Sigmoid colon (tissue), 7 donors: ENCODE measurements at places on chromosomes 16 and 17.
A peak's percentile ranks its signal among the peaks of the same experiment; 100 is the strongest.

- DNase-seq: no peak
Observed at GRCh38 chr17:48530887-48531272, at the start of gene HOXB1. Gene HOXB1 (minus strand): TSS chr17:48531011. CDS start chr17:48530904, 107 bp downstream.

GRCh38 chr17:74464730-74465377, 1.6 kb upstream of the CD300A start:
- DNase-seq: no peak

- no peak for DNase-seq
Observed at GRCh38 chr17:60676758-60677307, 818 bp upstream of the BCAS3 start.

GRCh38 chr16:70520612-70521297, 2.6 kb downstream of the COG4 start:
- no peak for DNase-seq

DNA sequence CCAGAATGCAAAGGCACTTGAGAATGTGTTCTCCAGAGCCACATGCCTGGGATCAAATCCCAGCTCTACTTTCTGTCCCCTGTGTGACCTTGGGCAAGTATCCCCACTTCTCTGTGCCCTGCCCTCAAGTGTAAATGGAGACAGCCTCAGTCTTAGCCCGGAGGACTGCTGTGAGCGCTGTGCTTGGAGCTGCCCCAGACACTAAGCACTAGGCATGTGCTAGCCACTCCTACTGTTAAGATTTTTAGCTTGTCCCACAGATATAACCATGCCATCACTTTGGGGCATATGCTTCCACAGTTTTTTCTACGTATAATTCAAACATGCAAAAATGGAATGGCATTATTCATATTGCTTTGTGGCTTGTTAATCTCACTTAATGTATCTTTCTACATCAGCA, 29.4 kb downstream of the TMEM11 start:
- DNase-seq: no peak

DNA sequence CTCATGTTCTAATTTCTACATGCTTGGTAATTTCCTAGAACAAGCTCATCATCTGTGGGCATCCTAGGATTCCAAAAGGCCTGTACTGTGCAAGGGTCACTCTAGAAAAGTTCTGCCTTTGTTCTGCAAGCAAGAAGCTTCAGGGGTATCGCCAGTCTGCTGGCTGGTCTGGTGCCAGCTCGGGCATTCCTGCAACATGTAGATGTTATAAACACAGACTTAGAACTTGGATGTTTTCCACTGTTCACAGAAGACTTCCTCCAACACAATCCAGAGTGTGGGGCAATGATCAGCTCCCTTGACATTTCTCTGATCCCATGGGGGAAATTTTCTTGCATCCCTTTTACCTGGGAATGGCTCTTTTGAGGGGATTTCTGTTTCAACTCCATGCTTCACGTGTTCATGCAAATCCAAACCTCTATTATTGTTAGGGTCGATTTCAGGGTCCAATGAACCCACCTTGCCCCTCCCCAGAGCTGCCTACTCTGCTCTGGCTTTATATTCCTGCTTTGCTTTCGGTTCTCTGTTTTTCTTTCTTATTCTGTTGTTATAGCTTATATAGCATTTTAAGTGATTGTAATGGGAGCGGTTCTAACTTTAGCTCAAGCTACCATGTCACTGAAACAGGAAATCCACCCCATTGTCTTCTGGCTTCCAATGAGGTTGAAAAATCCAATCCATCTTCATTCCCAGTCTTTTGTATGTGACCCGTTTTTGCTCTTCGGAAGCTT, 25.3 kb downstream of the UBE2O start:
- no peak for DNase-seq

GRCh38 chr16:54216268-54216667, 70.3 kb downstream of the IRX3 start:
- DNase-seq: peak; percentile 68

DNA sequence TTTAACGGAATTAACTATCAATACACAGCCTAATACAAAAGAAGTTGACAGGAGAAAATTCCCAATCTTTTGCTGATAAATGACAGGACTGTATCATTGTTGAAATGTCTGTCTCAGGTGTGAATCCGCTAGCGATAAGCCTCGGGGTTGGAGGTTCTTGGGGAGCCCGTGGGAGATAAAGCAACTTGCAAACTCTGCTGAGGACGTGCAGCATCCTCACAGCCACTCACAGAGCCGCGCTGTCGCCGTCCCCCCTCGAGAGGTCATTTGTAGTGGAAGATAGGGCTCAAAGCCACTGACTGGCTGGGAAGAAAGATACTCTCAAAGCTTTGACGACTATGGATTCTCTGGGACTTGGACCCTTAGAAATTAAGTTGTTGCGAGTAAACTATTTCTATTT, 17.0 kb downstream of the MAP1LC3B start:
- peak; percentile 25 for DNase-seq

DNA sequence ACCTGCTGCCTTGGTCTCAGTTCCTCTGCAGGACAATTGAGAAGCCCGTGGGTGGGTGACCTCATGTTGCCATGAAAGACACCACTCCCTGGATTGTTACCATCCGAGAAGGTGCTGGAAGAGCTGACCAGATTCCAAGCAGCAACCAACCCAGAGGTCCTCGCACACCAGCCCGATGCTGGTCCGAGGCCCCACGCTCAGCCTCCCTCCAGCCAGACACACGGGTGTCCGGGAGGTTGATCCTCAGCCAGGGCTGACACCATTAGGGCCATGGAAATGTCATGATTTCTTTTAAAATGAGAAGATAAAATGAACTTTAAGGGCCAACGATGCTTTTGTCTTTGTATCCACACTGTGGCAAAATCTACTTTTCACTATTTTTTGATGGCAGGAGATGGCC, 242.3 kb downstream of the RBFOX3 start:
- DNase-seq: no peak

GRCh38 chr17:42248351-42249179, 27.6 kb downstream of the STAT5B start:
- peak; percentile 95 for DNase-seq

DNA sequence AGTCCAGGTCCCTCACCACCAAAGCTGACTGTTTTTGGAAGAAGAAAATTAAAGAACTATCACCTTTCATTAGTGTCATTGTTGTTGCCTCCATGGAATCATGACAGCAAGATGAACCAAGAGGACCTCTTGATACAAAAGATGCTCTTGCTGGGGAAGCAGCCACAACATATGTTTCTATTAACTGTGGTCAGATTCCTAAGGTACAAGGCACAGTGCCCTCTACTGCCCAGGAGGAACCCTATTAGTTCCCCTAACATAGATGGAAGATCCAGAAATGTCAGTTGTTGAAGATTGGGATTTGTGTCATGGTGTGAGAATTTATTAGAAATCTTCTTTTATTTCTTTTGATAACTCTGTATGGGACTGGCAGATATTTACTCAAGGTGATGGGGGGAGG, 188.2 kb upstream of the ANKFN1 start:
- no peak for DNase-seq

DNA sequence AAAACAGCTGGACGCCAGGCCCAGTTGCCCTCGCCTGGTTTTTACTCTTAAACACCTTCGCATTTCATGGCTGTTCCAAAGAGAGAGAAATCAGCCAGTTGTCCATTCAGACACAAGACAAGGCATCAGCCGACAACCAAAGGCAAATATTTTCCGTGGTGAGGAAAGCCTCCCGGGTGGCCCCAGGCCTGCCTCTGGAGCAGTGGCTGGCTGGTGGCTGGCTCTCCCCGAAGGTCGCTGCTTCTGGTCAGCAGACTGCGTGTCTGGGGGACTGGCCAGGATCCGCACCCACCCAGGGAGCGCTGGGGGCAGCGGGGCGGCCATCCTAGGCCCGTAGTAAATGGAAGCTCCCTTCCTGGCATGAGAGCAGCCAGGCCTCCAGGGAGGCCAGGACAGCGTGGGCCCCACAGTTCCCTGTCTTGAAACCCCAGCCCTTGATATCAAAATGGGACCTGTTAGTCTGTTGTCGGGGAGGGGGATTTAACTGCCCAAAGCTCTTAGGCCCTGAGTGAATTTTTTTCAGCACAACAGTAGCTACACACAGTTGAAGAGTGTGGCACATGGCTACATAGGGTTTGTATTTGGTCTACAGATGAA, 57.7 kb downstream of the SREBF1 start:
- no peak for DNase-seq

DNA sequence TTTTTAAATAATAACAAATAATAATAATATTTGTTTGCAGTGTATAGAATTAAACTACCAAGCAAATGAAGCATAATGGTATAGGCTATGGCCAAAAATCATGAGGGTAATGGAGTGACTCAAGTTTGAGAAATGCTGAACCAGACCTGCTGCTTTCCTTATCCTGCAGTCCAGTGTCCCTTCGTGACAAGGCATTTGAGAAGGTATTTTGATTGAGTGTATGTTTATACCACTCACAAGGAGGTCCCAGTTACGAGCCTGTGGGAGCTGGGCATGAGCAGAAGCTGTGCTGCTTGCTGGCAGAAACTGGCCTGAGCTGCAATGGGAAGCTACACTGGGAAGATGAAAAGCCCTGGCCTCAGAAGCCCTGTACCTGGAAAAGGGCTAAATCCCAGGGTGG, 50.3 kb downstream of the GNAO1 start:
- no peak for DNase-seq

DNA sequence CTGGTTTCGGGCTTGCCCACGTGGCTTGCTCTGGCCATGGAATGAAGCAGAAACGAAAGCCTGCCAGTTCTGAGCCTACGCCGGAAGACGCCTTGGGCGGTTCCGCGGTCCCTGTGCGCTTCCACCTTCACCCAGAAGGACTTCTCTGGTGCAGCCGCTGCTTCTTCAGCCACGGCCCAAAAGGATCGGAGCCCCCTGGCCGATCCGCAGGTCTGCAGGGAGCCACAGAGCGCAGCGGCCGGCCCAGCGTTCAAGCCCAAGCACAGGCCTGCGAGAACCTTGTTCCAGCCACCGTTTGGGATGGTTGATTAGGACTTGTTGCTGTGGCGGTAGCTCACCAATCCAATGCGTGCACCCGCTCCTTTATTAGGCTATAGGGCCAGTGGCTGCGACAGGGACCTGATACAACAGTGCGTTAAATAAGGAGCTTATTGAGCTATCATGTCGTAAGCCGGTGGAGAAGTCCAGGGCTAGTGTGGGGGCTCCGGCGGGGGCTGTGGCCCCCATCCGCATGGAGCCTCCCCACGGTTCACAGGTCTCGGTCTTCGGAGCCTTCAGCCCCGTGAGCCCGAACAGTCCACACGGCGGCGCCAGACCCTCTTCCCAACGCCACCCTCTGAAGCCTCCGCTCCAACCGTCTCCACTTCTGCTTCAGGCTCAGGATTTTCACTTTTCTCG, 10.2 kb upstream of the MPP2 start:
- no peak for DNase-seq

DNA sequence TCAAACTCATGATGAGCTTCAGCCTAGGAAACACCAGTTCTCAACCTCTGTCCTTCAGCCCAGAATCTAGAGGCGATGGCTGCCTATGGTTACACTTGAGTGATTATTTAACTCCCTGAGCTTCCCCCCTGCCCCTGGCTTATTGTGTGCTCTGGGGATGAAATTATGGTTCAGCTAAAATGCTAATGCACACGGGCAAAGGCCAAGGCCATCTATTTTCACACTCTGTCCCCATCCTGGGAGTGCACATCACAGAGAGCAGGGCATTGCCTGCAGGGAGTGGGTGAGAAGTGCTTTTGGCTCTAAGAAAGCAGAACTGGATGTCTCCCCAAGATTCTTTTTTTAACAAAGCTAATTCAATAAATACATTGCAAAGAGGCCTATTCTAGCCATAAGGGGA, 21.6 kb upstream of the CACNG5 start:
- DNase-seq: peak; percentile 4

DNA sequence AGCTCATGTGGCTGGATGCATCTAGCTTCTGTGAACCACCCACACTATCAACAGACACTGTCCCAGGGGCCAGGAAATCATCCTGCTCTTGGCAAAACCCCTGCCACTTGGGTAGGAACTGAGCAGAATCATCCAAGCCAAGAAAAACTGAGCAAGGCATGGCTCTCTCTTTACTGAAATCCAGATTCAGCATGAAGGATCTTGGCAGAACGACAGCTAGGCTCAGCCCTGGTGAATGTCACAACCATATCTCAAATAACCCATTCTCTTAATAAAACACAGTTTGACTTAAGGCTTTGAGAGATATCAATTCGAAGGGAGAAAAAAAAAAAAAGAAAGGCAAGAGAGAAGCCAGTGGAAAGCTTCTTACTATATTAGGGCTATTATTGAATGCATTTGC, 72.2 kb downstream of the MAF start:
- no peak for DNase-seq

- DNase-seq: no peak
Observed at GRCh38 chr17:70871180-70871818, 702.0 kb downstream of the KCNJ2 start.

DNA sequence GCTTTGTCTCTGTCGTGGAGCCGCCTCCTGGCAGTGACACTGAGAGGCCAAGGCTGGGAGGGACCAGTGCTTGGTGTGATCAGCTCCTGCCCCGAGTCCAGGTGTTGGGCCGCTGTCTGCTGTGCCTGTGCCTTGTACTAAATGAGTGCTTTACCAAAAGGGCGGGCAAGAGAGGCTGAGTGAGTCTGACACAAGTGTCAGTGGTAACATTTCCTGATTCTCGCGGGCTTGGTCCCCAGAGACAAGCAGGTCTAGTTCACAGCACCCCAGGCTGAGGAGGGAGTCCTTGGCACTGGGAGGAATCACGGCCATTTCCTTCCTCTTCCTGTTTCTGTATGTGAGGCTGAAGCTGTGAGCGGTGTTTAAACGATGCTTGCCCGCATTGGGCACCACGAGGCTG, 30.2 kb downstream of the PLD6 start:
- no peak for DNase-seq

DNA sequence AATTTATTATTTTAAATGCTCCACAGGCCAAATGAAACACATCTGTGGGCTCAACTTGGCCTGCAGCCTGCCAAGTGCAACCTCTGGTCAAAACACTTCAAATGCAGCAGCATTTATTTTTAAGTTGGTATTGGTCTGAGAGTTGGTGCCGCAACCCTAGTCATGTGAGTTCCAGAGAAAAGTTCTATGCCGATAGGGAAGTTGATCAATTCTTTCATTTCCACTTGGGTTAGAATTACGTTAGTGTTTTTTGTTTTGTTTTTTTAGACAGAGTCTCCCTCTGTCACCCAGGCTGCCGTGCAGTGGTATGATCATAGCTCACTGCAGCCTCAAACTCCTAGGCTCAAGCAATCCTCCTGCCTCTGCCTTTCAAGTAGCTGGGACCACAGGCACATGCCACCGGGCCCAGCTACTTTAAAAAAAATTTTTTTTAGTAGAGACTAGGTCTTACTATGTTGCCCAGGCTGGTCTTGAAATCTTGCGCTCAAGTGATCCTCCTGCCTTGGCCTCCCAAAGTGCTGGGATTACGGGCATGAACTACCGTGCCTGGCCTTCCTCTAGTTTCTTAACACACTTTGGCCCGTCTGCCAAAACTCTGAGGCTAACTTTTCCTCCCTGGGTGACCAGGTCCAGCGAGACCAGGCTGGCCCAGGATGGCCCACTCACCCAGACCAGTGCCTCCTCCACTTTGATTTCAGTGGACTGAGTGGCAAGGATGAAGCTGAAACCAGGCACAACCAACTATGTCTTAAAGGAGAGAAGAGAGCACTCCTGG, 221.1 kb downstream of the MRTFB start:
- no peak for DNase-seq

GRCh38 chr16:7363422-7364417, 31.1 kb downstream of the RBFOX1 start:
- no peak for DNase-seq
